Muscle of leg (tissue), 16 donors: ENCODE measurements at places on chromosomes 7 and 10. TPM values are rescaled to one million over a fixed set of nuclear protein-coding genes. Genes with fewer than 3 reads are reported as not detected.

- DNase-seq: no peak
Measured at GRCh38 chr10:14089556-14090292, 241.0 kb downstream of the FRMD4A start.

TRIM74 gene
- polyA plus RNA-seq: 0.71 TPM

GRCh38 chr10:5547931-5548660 lies 23.3 kb downstream of the CALML3 start:
- DNase-seq: peak; percentile 46

DNA sequence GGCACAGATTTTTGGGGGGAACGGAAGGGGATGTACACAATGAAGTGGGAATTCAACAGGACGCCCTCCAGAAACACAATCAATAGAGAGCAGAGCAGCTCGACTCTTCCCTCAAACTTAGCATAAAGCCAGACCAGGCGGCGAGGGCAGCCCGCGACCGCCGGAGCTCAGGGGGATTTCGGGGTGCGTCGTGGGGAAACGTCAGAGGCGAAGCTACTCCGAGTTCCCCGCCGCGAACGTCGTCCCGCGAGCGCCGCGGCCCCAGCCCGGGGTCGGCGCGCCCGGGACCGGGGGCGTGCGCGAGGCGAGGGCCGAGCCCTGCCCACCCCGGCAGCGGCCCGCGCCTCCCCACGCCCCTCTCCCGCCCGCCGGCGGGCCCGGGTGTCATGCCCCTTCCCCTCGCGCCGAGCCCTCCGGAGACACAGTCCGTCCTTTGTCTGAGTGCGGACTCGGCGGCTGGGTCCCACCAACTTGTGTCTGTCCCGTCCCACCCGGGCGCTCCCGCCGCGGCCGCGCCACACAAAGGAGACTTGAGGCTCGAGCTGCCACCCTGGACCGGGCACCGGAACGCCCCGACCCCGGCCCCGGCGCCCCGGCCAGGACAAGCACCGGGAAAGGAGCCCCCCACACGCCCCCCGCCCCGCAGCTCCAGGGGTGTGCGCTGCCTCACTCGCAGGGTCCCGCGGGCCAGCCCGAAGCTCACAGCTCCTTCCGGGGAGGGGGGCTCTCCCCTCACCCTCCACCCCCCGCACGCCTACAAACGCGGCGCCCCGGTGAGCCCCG lies 634 bp downstream of the EZH2 start:
- peak; percentile 52 for DNase-seq

GRCh38 chr10:128018236-128018635 lies 108.0 kb downstream of the MKI67 start:
- DNase-seq: peak; percentile 95

DNA sequence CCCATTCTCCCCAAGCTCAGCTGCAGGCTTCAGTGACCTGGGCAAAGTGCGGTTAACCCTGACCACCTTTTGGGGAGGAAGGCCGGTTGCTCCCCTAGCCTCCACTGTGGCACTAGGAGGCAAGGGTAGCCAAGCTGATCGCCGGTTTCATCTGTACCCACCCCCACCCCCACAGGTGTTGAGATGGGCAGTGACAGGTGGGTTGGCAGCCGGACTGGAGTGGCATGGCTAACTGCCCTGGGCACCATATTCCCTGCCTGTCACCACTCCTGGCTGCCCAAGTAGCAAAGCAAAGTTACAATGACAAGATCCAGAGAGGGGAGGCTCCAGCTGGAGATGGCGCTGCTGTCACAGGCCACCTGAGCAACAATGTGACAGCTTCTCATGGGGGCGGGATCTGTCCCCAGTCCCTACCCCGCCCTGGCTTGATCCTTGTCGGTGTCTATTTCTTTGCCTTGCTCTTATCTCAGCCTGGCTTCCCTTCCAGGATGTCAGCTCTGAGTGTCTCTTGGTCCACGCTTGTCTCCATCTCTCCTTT lies 27.0 kb upstream of the BMS1 start:
- DNase-seq: peak; percentile 6

NRBF2 gene
- 13.6 TPM for polyA plus RNA-seq

ADCY1 gene
- polyA plus RNA-seq: 15.6 TPM

DNA sequence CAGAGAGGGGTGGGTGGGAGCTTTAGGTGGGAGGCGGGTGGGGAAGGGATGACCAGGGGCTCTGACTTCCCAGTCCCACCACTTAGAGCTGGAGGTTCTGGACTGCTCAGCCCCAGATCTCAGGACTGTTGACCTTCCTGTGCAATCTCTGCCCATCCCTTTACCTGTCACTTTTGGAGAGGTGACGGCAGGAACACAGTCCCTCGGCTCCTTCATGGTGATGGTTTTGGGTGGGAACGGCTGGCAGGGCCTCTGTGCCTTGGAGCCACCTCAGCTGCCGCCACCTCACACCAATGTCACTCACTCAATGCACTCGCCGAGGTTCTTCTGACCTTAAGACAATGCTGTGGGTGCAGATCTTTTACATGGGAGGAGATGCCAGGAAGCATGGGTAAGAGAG lies 49.0 kb downstream of the TMEM270 start:
- no peak for DNase-seq

- no peak for DNase-seq
Measured at GRCh38 chr7:155787171-155787851, 25.0 kb downstream of the SHH start.

- peak; percentile 81 for DNase-seq
Measured at GRCh38 chr10:49298983-49299815, at the start of gene C10orf71. TSS of gene C10orf71 (plus strand) at chr10:49299170. CDS start at chr10:49322546, 23,376 bp downstream.

ASB10 gene
- 1.3 TPM for polyA plus RNA-seq

AGAP5 gene
- polyA plus RNA-seq: 4.4 TPM

- no peak for DNase-seq
Measured at GRCh38 chr10:112962343-112962742, 12.3 kb downstream of the TCF7L2 start.

DNA sequence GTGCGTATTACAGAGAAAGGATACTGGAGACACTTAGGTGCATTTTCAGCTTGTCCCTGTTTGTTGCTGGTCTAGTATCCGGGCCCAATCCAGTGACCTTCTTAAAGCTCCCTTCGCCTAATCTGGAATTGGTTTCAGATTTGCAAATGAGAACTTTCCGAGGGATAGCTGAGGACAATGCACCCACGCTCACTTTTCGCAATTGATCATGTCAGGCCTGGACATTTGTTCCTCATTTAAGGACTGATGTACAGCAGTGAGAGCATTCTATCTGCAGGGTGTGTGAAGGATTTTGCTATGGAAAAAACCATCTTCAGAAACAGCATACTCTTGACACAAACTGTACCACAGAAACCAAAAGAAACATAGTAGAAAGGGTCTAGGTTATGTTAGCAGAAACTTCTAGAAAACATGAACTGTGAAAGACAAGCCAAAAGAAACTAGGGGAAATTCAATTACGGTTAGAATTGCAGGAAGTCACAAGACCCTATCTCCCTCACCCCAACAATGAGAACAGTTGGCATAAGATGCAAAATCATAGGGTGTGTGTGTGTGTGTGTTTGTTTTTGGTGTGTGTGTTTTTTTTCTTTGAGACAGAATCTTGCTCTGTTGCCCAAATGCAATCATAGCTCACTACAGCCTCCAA lies 331.1 kb downstream of the CALN1 start:
- DNase-seq: no peak

STEAP1B gene
- 2.3 TPM for polyA plus RNA-seq

- no peak for DNase-seq
Measured at GRCh38 chr7:137977173-137977572, 24.7 kb downstream of the CREB3L2 start.

DNA sequence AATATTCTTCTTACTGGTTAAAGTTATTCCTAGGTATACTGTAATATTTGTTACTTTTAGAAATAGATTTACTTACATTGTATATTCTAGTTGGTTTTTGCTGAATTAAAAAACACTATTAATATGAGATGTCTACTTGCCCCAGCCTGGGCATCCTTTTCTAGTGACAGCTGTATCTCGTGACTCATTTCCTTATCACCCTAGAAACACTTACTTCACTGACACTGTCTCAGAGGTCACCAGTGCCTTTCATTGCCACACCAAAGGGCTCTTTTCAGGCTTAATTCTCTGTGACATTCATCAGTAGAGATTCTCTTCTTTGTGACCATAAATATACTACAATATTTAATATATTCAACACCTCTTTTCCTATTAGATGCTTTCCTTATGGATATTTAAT lies 194.7 kb downstream of the GALNT17 start:
- no peak for DNase-seq

DNA sequence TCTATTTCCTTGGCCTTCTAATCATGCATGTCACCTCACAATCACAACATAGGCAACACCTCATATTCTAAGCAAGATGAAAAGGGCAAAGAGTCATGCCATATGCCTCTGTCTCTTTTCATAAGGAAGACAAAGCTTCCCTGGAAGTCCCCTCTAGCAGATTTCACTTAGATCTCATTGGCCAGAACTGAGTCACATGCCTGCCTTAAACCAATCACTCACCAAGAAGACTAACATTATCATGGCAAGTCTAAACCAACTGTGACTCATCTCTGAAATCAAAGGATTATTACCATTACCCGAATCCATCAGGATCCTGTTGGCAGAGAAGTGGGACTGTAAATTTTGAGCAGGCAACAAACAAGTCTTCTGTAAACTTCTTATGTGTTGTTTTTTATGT lies 27.8 kb downstream of the CAV1 start:
- DNase-seq: no peak

DNA sequence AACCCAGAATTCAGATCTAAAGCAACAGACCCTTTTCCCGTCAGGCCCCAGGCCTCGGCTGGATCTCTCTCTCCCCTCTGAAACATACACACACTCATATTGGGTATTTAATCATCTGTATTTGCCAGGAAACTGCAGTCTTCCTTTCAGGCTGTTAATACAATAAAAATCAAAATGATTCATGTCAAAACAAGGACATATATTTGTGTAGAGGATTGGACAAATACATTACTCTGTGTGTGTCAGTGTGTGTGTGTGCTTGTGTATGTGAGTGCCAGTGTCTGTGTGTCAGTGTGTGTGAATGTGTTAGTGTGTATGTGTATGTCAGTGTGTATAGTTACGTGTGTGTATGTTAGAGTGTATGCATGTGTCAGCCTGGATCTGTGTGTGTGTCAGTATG lies 90.8 kb downstream of the JCAD start:
- no peak for DNase-seq

GRCh38 chr10:105159268-105159667 lies 518.2 kb downstream of the SORCS3 start:
- no peak for DNase-seq

DNA sequence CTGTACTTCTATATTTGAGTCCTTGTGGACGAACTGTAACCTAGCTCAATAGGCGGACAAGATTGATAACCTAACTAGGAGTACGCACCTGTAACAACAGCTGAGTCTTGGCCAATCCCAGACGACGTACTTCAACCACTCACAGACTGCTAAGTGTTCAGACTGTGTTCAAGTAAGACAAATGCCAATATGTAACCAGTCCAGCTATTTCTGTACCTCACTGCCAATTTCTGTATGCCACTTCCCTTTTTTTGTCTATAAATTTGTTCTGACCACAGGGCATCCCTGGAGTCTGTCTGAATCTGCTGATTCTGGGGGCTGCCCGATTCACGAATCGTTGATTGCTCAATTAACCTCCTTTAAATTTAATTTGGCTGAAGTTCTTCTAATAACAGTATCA lies 32.2 kb downstream of the HACD1 start:
- no peak for DNase-seq

GIMAP6 gene
- polyA plus RNA-seq: 17.3 TPM

AQP1 gene
- polyA plus RNA-seq: 87.6 TPM

DNA sequence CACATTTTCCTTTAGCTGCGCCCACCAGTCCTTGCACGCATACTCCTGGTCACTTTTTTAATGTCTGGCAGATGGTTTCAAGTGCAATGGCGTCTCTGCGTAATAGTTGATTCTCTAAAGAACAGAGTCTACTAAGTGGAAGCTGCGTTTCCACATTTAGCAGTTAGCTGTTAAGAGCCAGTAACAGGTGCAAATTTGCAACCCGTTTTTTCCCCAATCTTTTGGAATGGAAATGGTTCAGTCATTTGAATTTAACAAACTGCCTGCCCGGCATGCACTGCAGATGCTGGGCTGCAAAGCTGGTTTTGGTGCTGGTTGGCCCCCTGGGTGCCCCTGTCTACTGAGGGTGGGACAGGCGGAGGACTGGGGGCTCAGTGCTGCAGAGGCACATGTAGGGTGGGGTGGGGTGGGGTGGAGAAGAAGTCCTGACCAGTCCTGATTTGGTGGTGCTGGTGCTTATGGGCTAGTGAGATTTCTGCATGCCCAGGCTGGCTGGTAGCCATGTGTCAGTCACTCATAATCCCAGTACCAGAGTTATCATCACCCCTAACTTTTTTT lies 43.9 kb downstream of the CUX1 start:
- peak; percentile 36 for DNase-seq

SLC39A12 gene
- polyA plus RNA-seq: not detected

PTPRN2 gene
- polyA plus RNA-seq: 1.7 TPM

- no peak for DNase-seq
Measured at GRCh38 chr7:70527520-70528115, 604.3 kb upstream of the GALNT17 start.

DNA sequence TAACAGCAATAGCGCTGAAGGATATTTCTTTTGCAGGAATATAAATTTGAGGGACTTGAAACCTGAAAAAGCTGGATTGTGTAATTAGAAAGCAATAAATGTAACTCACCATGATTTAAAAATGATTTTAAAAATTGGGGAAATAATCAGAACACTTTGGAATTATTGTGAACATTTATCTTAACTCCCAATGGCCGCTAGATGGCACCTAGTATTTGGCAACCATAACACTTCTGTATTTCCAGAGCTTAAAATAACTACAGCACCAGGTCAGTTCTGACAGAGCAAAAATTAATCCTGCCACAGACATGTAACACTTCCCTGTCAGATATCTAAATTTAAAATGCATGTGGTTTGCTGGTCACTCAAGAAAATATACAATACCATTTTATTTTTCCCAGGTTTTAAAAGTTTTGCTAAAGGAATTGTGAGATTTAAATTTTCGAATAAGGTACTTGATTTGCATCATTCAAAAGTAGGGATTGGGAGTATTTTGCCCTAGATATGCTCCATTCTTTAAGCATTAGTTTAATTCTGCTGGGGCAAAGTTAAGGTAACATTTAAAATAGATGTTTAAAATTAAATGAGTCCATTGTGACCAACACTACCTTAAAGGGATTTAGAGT lies 144.5 kb downstream of the PPP1R3A start:
- DNase-seq: peak; percentile 79

GRCh38 chr7:147240468-147240867 lies 1123.9 kb downstream of the CNTNAP2 start:
- no peak for DNase-seq

VAX1 gene
- not detected for polyA plus RNA-seq

GRCh38 chr7:22361795-22362194 lies 4.8 kb upstream of the RAPGEF5 start:
- DNase-seq: peak; percentile 7

DNA sequence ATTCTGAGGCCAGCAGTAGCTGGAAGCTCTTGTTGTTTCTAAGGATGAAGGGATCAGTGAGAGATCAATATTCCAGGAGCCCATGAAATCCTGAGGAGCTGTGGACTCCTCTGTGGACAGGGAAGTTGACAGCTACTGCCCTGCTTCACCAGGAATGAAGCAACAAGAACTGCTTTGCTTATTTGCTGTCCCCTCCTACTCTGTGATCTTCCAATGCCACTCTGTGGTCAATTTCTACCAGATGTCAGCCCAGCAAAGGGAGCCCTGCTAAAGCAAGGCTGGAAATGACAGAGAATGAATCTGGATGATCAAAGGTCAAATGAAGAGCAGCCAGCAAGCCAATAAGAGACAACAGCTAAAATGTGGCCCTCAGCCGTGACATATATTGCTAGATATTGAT lies 227.5 kb upstream of the CHRM2 start:
- no peak for DNase-seq

GRIFIN gene
- polyA plus RNA-seq: not detected

ANTXRL gene
- polyA plus RNA-seq: not detected
